ENCODE measurements at places on chromosomes 12 and 14.
A peak's percentile ranks its signal among the peaks of the same experiment; 100 is the strongest.

GRCh38 chr12:132484183-132484890 lies 5.6 kb upstream of the FBRSL1 start:
- no peak overlapping the region for H3K27ac ChIP-seq
- no peak for DNase-seq

DNA sequence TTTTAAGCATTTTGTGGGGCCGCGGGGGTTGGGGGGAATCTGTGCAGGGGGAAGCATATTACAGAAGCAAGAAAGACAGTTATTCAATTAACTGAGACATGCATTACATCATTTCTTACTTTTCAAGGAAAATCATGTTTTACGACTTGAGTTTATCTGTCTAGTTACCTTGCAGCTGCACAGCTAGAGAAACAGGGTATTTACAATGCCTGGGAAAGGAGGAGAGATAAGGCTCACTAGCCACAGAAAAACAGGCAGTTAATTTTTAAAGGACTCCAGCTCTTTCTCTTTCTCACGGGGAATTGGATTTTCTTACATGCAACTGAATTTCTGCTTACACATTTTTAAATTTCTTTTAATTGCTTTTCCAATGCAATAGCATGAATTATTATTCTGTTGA lies 22.2 kb downstream of the FCF1 start:
- DNase-seq = no peak
- no peak overlapping the region for H3K4me3 ChIP-seq
- no peaks in the 10 kb centered on the region for H3K27me3 ChIP-seq
- H3K27ac ChIP-seq = no peak overlapping the region
- no peaks in the 10 kb centered on the region for H3K4me1 ChIP-seq

GRCh38 chr12:104790296-104791125 lies 167.6 kb downstream of the SLC41A2 start:
- no peaks in the 10 kb centered on the region for H3K27me3 ChIP-seq
- H3K36me3 ChIP-seq = no peaks in the 10 kb centered on the region
- no peak overlapping the region for H3K27ac ChIP-seq
- H3K4me1 ChIP-seq = no peaks in the 10 kb centered on the region
- no peak for DNase-seq

DNA sequence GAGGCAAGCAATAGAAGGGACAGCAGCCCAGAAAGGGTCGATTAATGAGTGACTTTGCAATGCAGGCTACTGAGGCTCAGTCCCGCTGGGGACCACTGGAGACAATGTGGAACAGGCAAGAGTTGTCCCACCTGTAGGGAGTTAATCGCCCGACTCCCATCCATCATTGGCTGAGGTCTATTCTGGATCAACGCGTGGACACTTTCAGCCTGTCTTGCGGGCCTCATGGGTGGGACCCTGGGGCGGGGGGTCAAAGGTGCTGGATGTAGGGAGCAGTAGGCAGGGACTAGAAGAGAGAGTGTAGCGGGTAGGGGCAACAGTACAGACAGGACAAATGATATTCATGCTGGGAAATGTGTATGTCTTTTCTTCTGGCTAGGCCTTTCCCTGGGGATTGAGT lies 6.1 kb downstream of the IFI27L2 start:
- H3K4me1 ChIP-seq = no peaks in the 10 kb centered on the region
- no peak overlapping the region for H3K27ac ChIP-seq
- no peaks in the 10 kb centered on the region for H3K36me3 ChIP-seq
- H3K27me3 ChIP-seq = no peaks in the 10 kb centered on the region

DNA sequence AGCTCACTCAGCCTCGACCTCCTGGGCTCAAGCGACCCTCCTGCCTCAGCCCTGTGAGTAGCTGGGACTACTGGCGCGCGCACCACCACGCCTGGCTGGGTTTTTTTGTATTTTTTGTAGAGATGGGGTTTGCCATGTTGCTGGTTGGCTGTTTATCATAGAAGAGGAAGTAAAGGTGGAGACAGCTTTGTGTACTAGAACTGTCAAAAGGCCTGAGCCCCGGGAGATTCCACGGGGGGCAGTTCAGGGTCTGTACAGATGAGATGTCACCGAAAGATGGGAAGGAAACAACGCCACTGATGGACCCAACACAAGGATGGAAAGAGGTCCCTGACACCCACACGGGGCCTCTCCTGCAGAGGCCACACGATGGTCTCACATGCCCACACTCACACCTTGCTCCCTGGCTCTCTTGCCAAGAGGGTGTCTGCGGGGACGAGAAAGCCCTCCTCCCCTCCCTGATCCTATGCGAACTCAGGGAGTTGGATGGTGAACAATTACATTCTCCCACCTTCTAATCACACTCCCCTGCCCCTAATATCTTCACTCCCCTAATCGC lies 66.6 kb downstream of the KDM2B start:
- H3K4me1 ChIP-seq = no peaks in the 10 kb centered on the region
- no peak overlapping the region for H3K27ac ChIP-seq
- H3K4me3 ChIP-seq = no peak overlapping the region
- no peaks in the 10 kb centered on the region for H3K36me3 ChIP-seq

GRCh38 chr14:51059032-51059431 lies 35.9 kb downstream of the TRIM9 start:
- H3K36me3 ChIP-seq = no peaks in the 10 kb centered on the region
- DNase-seq = no peak
- H3K4me3 ChIP-seq = no peak overlapping the region
- no peaks in the 10 kb centered on the region for H3K27me3 ChIP-seq
- H3K27ac ChIP-seq = no peak overlapping the region

DNA sequence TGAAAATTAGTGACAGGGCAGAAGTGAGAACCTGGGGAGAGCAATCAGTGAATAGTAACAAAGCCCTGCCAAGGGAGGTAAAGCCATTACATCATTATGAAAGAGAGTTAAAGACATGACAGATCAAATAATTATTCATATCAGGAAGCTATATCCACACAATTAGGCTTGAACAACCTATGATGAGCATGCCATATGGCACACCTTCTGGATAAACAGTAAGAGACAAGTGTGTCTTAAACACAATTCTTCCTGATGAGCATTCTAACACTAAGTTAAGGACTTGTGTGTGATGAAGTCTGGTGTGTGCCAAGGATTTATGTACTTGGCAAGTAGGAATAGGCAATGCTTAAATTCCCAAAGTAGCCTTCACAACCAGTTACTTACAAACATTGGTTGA lies 76.1 kb downstream of the GALNT4 start:
- H3K4me1 ChIP-seq = no peaks in the 10 kb centered on the region
- DNase-seq = no peak
- H3K36me3 ChIP-seq = no peaks in the 10 kb centered on the region
- no peak overlapping the region for H3K27ac ChIP-seq

DNA sequence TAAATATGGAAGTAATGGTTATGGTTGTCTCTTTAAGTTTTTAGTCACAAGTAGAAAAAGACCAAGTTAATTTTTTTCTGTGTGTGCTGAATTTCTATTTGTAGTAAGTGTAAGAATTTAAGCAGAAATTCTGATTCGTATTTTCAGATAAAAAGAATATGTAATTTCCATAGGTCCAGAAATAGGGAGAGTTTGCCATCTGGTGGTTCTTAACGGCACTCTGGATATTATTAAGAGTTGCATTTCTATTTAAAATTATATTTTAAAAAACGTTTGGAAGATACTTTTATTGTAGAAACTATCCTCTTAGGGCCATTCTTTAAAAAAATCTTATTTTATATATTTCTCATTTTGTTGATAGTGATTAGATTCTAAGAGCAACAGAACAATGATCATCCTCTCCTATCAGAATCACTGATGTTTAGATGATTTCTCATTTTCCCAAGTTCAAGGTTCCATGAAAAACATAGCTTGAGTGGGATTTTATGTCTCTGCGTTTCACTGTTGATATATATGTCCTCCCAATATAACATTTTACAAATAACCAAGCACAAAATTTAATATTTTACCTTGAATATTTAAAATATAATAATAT lies 88.3 kb downstream of the LRRK2 start:
- no peak overlapping the region for H3K27ac ChIP-seq
- DNase-seq = peak; percentile 8
- H3K4me1 ChIP-seq = no peaks in the 10 kb centered on the region
- no peak overlapping the region for H3K4me3 ChIP-seq
- no peaks in the 10 kb centered on the region for H3K36me3 ChIP-seq
- no peaks in the 10 kb centered on the region for H3K27me3 ChIP-seq

GRCh38 chr12:6061660-6062059 lies 62.8 kb downstream of the VWF start:
- H3K27me3 ChIP-seq = peaks cover 9% of the 10 kb centered on the region
- no peak for DNase-seq
- no peaks in the 10 kb centered on the region for H3K4me1 ChIP-seq
- H3K4me3 ChIP-seq = no peak overlapping the region
- no peaks in the 10 kb centered on the region for H3K36me3 ChIP-seq

DNA sequence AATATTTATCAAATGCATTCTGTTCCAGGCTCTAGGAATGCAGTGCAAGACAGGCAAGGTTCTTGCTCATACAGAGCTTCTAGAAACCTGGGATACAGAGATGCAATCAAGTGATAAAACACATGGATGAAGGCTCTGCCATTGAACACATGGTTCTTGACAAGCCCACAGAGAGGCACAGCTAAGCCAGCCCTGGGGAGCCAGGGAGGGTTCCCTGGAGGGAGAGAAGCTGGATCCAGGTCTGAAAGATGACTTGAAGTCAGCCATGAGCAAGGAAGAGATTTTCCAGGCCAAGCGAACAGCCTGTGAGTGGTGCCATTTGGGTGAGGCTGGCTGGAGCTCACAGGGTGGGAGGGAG lies 66.2 kb downstream of the IRF2BPL start:
- peak overlapping the region; percentile 52 for H3K4me3 ChIP-seq
- H3K36me3 ChIP-seq = no peaks in the 10 kb centered on the region
- no peak for DNase-seq
- peaks cover 5% of the 10 kb centered on the region for H3K27me3 ChIP-seq
- H3K4me1 ChIP-seq = peaks cover 6% of the 10 kb centered on the region

- peak overlapping the region; percentile 44 for H3K27ac ChIP-seq
- peak; percentile 53 for DNase-seq
- H3K4me1 ChIP-seq = peaks cover 10% of the 10 kb centered on the region
- no peak overlapping the region for H3K4me3 ChIP-seq
These were observed 104.0 kb upstream of the FUT8 start for GRCh38 chr14:65308536-65308935.

GRCh38 chr14:85607651-85608081 lies 77.7 kb downstream of the FLRT2 start:
- no peak for DNase-seq
- H3K4me3 ChIP-seq = no peak overlapping the region
- H3K27me3 ChIP-seq = no peaks in the 10 kb centered on the region
- no peaks in the 10 kb centered on the region for H3K36me3 ChIP-seq

- H3K27me3 ChIP-seq = no peaks in the 10 kb centered on the region
- H3K4me3 ChIP-seq = no peak overlapping the region
- DNase-seq = no peak
- H3K27ac ChIP-seq = no peak overlapping the region
- H3K36me3 ChIP-seq = no peaks in the 10 kb centered on the region
These were observed 4.0 kb downstream of the P2RX2 start for GRCh38 chr12:132622437-132623071.

GRCh38 chr12:47311568-47311967 lies 231.8 kb upstream of the AMIGO2 start:
- no peak for DNase-seq
- no peaks in the 10 kb centered on the region for H3K36me3 ChIP-seq
- H3K27ac ChIP-seq = no peak overlapping the region
- H3K4me1 ChIP-seq = peaks cover 9% of the 10 kb centered on the region
- no peaks in the 10 kb centered on the region for H3K27me3 ChIP-seq

DNA sequence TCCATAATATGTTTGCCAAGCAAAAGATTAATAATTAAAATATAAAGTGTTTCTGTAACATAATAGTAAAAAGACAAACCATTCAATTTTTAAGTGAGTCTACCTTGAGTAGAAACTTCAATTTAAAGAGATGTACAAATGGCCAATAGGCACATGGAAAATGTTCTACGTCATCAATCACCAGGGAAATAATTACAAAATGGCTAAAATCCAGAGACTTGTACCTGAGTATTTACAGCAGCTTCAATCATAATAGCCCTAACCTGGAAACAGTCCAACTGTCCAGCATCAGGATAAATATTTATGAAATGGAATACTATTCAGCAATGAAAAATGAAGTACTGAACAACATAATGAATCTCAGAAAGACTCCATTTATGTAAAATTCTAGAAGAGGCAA lies 95.5 kb upstream of the FAR2 start:
- no peaks in the 10 kb centered on the region for H3K36me3 ChIP-seq
- no peaks in the 10 kb centered on the region for H3K4me1 ChIP-seq
- no peaks in the 10 kb centered on the region for H3K27me3 ChIP-seq
- peak; percentile 21 for DNase-seq
- H3K4me3 ChIP-seq = no peak overlapping the region
- no peak overlapping the region for H3K27ac ChIP-seq

GRCh38 chr12:109631302-109631701 lies 57.7 kb downstream of the MVK start:
- H3K27me3 ChIP-seq = no peaks in the 10 kb centered on the region
- H3K36me3 ChIP-seq = no peaks in the 10 kb centered on the region
- no peak overlapping the region for H3K27ac ChIP-seq
- H3K4me3 ChIP-seq = no peak overlapping the region

- no peaks in the 10 kb centered on the region for H3K36me3 ChIP-seq
- H3K4me1 ChIP-seq = peaks cover 8% of the 10 kb centered on the region
- no peaks in the 10 kb centered on the region for H3K27me3 ChIP-seq
- DNase-seq = no peak
These were observed 21.9 kb upstream of the ZFP36L1 start for GRCh38 chr14:68814539-68815297.

DNA sequence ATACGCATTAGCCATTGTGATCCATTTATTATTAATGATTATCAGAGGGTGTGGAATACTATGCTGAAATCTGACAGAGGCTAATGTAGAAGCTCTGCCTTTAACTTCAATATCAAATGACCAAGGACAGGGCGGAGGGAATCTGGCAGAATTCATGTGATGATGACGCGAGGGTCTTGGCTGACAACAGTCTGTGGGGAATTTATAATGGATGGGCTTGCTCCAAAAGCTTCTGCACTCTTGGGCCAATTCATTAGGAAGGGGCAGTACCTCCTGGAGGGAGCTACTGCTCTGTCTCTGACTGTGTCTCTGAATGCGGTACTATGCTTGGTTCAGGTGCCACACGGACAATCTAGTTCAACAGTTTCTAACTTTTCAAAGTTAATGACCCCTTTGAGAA lies 46.2 kb downstream of the GALNT8 start:
- H3K4me3 ChIP-seq = no peak overlapping the region
- H3K27ac ChIP-seq = no peak overlapping the region
- no peaks in the 10 kb centered on the region for H3K27me3 ChIP-seq
- no peaks in the 10 kb centered on the region for H3K36me3 ChIP-seq
- no peaks in the 10 kb centered on the region for H3K4me1 ChIP-seq

DNA sequence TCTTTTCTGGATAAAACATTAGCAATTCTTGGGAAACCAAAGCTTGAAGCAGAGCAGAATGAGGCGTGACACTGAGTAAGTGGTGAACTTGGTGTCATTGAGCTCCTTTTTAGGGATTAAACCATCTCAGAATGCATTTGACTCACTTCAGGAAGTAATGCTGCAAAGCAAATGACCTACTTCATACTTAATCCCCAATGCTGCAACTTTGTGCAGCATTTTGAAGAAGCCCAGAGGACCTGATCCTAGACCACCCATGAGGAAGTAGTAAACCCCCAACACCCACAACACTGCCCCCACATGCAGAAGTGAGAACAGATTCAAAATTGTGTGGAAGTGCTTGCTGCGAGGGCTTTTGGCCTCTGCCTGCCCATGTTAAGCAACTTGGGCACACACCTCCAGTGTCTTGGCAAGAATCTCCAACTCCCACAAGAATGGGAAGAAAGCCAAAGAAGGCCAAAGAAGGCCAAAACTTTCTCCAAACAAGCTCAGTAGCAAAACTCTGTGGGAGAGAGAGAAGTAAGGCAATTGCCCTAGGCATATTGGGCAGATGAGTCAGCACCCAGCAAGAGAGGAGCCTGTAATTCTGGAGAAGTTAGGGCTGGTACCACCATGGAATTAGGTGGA lies 69.2 kb upstream of the ETV6 start:
- H3K27ac ChIP-seq = no peak overlapping the region
- H3K36me3 ChIP-seq = no peaks in the 10 kb centered on the region
- no peak overlapping the region for H3K4me3 ChIP-seq

Data from MM.1S (cell line).